ENCODE measurements at places on chromosomes 11 and 22. TPM values are rescaled to one million over a fixed set of nuclear protein-coding genes. Genes with fewer than 3 reads are reported as not detected.

Gene TSPAN18
- 34.8 TPM for total RNA-seq

Gene LMO2
- total RNA-seq, result 51.7 TPM

Gene NAT10
- 33.6 TPM for total RNA-seq

Gene ZNF280B
- 0.21 TPM for total RNA-seq

Gene C11orf42
- total RNA-seq, result not detected

Gene SCT
- total RNA-seq, result not detected

Gene P2RX6
- 0.26 TPM for total RNA-seq

Gene IL18BP
- total RNA-seq, result 24.8 TPM

DNA sequence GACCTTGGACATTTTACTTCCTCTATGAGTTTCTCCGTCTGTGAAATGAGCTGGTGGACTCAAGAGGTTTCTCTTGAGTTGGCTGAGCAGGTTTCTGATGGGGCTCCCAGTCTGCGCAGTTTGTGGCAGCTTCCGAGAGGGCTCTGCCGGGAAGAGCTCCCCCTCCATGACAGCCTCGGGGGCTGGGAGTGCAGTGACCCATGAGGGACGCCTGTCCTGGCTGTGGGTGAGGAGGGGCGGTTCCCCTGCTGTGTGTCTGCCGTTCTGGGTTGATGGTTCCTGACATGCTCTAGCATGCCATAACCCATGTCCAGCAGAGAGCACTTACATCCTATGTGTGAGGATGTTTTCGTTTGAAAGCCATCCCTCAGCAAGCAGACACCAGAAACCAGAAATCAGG lies 14.8 kb downstream of the CSF2RB start:
- no peak overlapping the region for H3K27ac ChIP-seq
- H3K27me3 ChIP-seq, result no peaks in the 10 kb centered on the region
- DNase-seq, result no peak
- no peak overlapping the region for H3K4me3 ChIP-seq
- no peaks in the 10 kb centered on the region for H3K36me3 ChIP-seq
- H3K4me1 ChIP-seq, result no peaks in the 10 kb centered on the region

- DNase-seq, result no peak
- H3K27me3 ChIP-seq, result no peaks in the 10 kb centered on the region
- H3K4me1 ChIP-seq, result no peaks in the 10 kb centered on the region
- no peak overlapping the region for H3K27ac ChIP-seq
Observed at GRCh38 chr11:126886636-126887035, 113.9 kb downstream of the KIRREL3 start.

- peaks cover 6% of the 10 kb centered on the region for H3K4me1 ChIP-seq
- no peaks in the 10 kb centered on the region for H3K36me3 ChIP-seq
- no peaks in the 10 kb centered on the region for H3K27me3 ChIP-seq
- no peak for DNase-seq
- H3K27ac ChIP-seq, result no peak overlapping the region
Observed at GRCh38 chr11:63666874-63667273, 4.3 kb downstream of the ATL3 start.

- peak overlapping the region; percentile 53 for H3K27ac ChIP-seq
- no peaks in the 10 kb centered on the region for H3K36me3 ChIP-seq
- H3K27me3 ChIP-seq, result no peaks in the 10 kb centered on the region
- DNase-seq, result peak; percentile 91
- H3K4me1 ChIP-seq, result no peaks in the 10 kb centered on the region
Observed at GRCh38 chr22:19844377-19845053, 10.2 kb downstream of the GNB1L start.

DNA sequence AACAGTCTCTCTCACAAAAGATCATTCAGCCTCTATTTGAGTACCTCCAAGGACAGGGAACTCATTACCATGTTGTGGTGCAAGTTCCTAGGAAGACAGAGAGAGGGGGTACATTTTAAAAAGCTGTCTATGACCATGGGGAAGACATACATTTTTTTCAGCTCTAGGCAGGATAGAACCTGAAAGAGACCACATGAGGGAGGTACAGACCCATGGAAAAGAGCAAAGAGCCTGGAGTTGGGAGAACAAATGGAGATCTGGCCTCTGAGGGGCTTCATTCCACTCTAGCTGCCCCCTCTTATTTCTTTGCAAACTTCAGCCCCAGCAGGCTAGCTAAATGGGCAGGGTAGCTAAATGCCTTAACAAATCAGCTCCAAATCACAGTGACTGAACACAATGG lies 36.3 kb downstream of the KCNC1 start:
- no peaks in the 10 kb centered on the region for H3K4me1 ChIP-seq
- DNase-seq, result no peak
- H3K36me3 ChIP-seq, result no peaks in the 10 kb centered on the region

- H3K4me1 ChIP-seq, result no peaks in the 10 kb centered on the region
- no peak overlapping the region for H3K27ac ChIP-seq
- DNase-seq, result no peak
Observed at GRCh38 chr11:22680628-22681027, 14.2 kb downstream of the GAS2 start.

DNA sequence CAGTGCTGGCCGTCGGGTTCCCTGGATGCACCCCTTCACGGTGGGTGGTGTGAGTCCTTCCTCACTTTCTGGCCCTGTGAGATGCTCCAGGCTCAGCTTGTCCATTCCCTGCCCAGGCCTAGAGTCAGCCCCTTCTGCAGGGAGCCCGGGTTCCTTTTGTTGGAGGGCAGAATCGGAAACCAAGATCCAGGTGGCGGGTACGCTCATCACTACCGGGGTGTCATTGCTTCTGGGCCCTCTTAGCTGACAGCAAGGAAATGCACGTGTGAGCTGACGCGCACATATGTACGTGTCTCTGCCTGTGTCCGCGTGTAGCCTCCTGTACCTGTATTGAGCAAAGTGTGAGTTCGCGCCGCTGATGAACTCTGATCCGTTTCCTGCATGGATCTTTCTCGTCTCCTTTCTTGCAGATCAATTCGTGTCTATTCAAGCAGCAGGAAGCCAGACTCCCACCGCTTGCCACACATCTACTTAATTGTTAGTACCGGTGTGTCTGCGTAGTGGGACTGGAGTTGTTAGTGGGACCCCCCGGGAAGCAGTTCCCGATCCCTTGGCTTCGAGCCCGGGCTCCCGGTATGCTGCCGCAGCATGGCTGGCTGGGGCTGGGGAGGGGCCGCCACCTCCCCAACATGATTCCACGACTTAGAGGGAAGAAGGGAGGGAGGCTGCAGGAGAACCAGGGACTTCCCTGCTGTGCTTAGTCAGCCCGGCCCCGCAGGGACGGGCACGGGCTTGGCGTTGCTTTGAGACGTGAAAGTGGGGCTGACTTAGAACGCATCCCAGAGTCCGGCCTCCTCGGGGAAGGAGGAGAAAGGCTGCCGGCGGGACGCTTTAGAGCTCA lies 35.9 kb upstream of the GRAMD4 start:
- no peaks in the 10 kb centered on the region for H3K4me1 ChIP-seq
- no peak overlapping the region for H3K4me3 ChIP-seq
- DNase-seq, result peak; percentile 30
- no peaks in the 10 kb centered on the region for H3K36me3 ChIP-seq
- no peak overlapping the region for H3K27ac ChIP-seq

- no peak overlapping the region for H3K27ac ChIP-seq
- H3K27me3 ChIP-seq, result no peaks in the 10 kb centered on the region
- H3K4me1 ChIP-seq, result no peaks in the 10 kb centered on the region
- no peaks in the 10 kb centered on the region for H3K36me3 ChIP-seq
Observed at GRCh38 chr11:117910525-117910924, 18.7 kb downstream of the TMPRSS13 start.

DNA sequence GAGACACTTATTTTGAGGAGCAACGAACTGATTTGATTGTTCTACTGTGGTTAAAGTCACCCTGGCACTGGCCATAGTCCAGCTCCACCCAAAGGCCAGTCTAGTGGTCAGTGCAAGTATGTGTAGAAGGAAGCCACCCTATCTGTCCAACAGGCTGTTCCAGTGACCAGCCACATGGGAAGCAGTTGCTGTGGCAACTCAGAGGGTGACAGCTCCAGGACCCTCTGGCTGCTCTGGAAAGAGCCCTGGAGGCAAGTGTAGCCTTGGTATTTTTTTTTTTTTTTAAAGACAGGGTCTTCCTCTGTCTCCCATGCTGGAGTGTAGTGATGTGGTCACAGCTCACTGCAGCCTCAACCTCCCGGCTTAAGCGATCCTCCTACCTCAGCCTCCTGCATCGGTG lies 27.8 kb downstream of the LMO1 start:
- no peak for DNase-seq
- no peak overlapping the region for H3K4me3 ChIP-seq
- no peak overlapping the region for H3K27ac ChIP-seq
- H3K36me3 ChIP-seq, result no peaks in the 10 kb centered on the region

DNA sequence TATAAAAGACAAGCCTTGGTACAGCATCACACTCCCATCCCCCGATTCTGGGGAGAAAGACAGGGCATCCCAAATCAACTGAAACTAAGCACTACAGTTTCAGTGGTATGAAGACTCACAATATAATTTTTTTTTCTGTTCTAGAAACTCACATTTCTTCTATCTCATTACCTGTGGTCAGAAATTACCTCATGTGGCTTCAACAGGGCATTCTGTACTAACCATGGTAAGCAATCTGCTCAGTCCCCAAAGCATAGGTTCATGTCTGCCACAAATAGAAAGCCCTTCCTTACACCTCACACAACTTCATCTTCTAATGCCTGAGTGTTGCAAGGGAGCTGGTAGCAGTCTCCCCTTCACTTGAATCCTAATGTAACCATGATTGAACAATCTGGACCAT lies 147.4 kb upstream of the POU2AF2 start:
- no peak overlapping the region for H3K27ac ChIP-seq
- no peaks in the 10 kb centered on the region for H3K4me1 ChIP-seq

DNA sequence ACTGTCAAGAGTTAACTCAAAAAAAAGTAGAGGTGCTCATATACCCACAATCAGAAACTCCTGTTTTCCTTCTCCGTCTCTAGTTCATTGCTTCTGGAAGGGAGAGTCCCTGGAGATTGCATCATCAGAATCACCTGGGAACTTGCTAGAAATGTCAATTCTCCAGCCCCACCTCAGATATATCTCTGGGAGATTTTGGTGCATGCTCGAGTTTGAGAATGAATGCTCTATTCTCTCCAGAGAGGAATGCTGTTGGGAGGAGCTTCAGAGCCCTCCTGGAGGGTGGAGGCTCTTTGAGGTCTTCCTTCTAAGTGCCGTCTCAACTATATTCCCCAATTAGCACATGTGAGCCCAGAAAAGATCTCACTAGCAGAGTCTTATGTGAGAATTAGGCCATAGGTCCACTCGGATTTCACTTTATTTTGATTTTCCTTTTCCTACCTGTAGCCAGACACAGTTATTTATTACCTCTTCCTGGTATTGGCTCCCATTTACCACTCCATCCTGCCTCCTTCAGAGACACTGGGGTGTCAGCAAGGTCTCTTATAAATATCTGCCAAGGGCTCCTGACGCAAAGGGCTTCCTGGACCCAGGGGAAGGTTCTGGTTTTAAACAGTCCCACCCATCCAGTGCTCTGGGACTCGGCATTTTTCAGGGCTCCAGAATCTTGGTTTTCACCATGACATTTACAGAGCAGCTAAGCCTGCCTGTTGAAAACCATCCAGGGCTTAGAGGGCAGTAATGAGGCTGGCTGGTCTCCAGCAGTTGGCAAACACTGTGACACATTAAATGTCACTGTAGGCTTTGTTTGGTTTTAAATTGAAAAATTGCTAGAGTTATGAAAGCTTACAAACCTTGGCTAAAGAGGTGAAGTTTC lies 136.2 kb downstream of the CD44 start:
- peak; percentile 88 for DNase-seq
- peak overlapping the region; percentile 29 for H3K27ac ChIP-seq
- no peaks in the 10 kb centered on the region for H3K36me3 ChIP-seq

GRCh38 chr22:28019881-28020861 lies 101.1 kb upstream of the PITPNB start:
- H3K4me1 ChIP-seq, result no peaks in the 10 kb centered on the region
- no peaks in the 10 kb centered on the region for H3K27me3 ChIP-seq
- H3K36me3 ChIP-seq, result no peaks in the 10 kb centered on the region
- peak; percentile 75 for DNase-seq

DNA sequence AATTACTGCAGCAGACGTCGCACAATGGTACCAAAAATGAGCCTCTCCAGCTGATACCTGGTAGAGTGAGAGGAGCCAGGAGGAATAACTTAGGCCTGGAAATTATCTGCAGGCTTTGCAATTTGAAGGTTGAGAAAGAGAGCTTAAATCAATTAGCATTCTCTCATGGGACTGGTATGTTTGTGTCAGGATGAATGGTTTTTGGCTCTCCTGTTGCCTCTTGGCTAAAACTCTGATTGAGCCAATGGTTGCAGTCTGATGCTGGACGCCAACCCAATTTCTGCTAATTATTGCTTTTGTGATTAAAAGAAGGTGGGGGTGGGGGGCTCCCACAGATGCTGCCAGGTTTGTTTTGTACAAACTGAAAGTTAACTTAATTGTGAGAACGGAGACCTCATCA lies 12.5 kb upstream of the NELL1 start:
- no peaks in the 10 kb centered on the region for H3K4me1 ChIP-seq
- no peak for DNase-seq
- no peaks in the 10 kb centered on the region for H3K36me3 ChIP-seq
- H3K27ac ChIP-seq, result no peak overlapping the region
- H3K27me3 ChIP-seq, result no peaks in the 10 kb centered on the region
- H3K4me3 ChIP-seq, result no peak overlapping the region

DNA sequence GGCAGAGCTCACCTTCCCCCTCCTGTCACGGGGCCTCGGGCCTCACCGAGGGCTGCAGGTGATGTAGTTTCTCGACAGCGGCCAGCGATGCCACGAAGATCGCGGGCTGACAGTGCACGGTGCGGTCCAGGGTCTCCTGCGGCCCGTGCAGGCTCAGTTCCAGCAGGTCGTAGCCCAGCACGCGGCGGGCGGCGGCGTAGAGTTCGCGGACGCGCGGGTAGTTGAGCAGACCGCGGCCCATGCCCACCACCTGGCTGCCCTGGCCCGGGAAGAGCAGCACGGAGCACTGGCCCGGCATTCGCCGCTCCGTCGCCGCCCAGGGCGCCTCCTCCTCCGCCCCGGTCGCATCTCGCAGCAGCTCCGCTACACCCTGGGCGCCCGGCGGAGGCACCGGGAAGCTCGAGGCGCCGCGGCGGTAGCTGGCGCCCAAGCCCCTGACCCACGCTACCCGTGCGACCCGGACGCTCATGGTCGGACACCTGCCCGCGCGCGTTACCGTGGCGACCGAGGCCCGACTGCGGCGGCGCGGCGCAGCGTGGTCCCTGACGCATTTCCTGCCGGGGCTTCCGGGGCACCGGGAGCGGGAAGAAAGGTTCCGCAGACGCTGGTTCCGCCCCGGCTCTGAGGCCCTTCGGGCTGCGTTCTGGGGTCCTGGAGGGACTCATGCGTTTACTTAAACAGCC lies at the start of gene MCAT:
Gene MCAT (minus strand): TSS at position 519 of the 683 bp plus-strand sequence. CDS start 50 bp downstream, at position 469.
- no peaks in the 10 kb centered on the region for H3K27me3 ChIP-seq
- H3K36me3 ChIP-seq, result peaks cover 3% of the 10 kb centered on the region
- H3K27ac ChIP-seq, result peak within 1 kb of the TSS; percentile 14
- no peaks in the 10 kb centered on the region for H3K4me1 ChIP-seq
- H3K4me3 ChIP-seq, result peak within 1 kb of the TSS; percentile 52
- peak; percentile 85 for DNase-seq

DNA sequence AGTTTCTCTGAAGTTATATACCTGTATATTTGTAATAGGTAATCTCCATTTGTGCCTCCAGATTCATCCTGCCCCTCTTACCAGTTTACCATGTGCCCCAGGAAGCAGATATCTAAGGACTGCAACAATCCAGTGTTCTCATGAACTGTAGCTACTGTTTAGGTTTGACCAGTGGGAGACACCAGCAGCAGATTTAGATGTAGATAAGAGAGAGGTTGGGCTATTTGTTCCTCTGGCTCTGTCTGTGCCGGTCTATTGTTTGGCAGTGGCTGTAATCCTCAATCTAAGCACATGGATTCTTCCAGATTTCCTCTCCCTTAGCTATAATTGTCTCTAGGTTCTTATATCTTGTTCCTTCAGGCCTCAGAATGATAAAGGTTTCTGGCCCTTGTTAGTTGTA lies 88.4 kb downstream of the ANO3 start:
- H3K4me1 ChIP-seq, result no peaks in the 10 kb centered on the region
- no peak overlapping the region for H3K27ac ChIP-seq
- no peak for DNase-seq

GRCh38 chr22:25447067-25447685 lies 117.3 kb upstream of the GRK3 start:
- no peaks in the 10 kb centered on the region for H3K27me3 ChIP-seq
- H3K4me1 ChIP-seq, result no peaks in the 10 kb centered on the region
- H3K4me3 ChIP-seq, result no peak overlapping the region
- no peaks in the 10 kb centered on the region for H3K36me3 ChIP-seq

Measured in aorta (tissue), 5 donors.